Fibroblast of skin of scalp (primary cell): ENCODE measurements at places on chromosomes 11 and 22.

DNA sequence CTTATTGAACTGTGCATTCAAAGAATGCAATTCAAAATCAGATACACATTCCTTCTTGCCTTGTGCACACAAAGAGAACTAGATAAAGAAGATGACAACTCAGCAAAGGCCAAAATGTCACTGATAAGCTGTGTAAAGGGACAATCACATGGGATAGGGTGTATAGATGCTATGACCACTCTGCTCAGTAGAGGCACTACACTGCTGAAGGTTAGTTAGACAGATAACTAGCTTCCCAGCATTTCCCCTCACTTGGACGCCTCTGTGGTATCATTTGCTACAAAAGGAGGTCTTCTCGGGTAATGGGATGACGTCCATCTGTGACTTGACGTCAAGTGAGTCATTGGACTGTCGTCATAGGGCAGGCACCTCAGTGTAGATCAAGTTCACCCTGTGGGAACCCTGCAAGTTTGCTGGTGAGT, 424.9 kb upstream of the CCDC90B start:
- DNase-seq: no peak

GRCh38 chr22:30884211-30885000, 84.2 kb downstream of the MORC2 start:
- no peak for DNase-seq

GRCh38 chr11:65114538-65115171, 2.8 kb downstream of the ZNHIT2 start:
- no peak for DNase-seq

DNA sequence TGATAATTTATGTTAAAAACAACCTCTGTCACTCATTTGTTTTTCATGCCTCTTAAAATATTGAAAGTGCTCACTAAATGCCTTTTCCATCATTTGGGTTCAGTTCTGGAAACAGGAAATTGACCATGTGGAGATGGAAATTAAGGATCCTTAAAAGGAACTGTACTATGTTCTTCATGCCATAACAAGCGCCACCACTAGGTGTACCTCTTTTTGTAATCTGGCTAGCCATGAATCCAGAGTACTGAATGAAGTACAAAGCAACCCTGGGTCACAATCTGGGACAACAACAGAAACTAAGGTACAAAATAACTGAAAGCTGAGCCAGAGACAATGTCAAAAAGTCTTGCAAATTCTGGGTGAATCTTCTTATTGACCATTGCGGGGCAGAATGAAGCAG, 559.1 kb downstream of the FAM181B start:
- no peak for DNase-seq

GRCh38 chr22:24166811-24167210, 14.5 kb upstream of the SUSD2 start:
- no peak for DNase-seq

DNA sequence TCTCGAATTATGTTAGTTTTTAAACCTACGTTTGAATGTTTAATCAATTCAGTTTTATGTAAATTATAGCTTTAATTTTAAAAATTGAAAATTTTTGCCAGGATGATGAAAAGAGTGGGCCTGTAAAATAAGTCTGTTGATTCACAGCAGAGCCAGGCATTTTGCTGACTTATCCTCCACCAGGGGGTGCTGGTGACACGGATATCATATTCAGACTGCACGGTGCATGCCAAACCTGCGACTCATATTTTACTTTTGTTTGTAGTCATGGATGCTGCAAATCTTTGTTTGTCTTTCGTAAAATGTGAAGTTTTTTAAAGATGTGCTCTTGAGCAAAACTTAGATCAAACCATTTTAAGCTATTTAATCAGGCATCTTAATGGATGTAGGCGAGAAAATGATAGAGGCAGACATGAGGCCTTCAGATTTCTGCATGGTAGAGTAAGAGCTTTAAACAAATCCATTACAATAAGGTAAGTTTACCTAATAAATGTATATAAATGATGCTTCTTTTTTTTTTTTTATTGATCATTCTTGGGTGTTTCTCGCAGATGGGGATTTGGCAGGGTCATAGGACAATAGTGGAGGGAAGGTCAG, 3.6 kb upstream of the OR8B3 start:
- DNase-seq: peak; percentile 85

DNA sequence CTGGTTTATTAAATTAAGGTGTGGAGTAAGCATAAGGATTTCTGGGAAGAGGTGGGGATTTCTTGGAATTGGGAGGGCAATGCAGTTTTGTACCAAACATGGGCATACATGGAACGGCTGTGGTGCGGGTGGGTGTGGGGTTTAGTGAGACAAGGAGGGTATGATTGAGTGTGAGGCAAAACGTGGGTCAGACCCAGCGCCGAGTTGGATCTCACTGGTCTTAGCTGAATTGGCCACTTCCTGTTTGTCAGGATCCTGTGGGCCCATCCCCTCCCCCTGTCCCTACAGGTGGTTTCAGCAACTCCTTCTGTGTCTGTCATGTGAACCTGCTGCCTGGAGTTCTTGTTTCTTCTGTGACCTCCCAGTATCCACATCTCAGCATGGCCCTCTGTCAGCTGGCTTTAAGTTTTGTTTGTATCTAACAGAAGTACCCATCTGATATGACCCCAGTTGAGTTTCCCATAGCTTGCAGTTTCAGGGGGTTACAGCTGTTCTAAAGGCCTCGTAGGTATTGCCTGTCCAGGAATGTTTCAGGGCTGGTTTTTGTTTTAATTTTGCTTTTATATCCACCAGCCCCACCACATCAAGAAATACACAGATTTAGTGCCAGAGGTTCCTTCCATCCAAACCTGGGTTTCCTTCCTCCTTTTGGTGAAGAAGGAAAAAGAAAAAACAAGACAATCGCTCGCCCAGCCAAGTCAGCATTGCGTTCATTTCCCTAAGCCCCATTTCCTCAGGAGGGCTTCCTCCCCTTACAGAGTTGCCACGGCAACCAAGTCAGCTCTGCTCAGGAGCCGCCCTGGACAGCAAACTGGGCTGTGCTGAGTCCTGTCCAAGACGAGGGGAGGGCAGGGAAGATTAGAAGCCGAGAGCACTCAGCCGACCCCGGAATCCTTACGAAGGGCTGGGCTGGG, 6.0 kb downstream of the APOL1 start:
- DNase-seq: peak; percentile 64

DNA sequence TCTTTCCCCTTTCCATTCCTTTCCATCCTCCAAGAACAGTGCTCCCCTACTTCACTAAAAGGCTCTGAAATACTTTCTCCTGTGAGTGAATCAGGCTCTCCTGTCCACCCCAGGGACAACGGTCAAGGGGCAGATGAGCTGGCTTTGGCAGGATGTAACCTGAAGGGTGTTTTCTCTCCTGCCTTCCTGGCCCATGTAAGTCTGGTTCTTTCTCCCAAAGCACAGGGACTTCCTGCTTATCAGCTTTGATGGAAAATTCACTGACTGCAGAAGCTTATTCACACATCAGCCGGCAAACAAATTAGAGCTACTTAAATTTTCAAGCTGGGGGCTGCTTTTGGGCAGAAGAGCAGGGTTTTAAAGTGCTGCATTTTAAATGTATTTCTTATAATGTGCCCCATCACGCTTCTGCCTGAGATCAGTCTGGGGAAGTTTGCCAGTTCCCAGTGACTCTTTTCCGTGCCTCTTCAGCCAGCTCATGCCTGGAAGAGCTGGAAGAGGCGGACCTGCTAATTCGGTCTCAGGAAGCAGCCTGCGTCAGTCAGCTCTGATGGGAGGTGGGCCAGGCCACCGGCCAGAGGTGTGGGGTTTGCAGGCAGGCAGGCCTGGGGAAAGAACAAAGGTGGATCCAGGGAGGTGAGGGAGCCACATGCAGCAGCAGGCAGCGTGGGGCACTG, 140.4 kb upstream of the TBCEL start:
- DNase-seq: peak; percentile 15

- peak; percentile 12 for DNase-seq
Measured at GRCh38 chr22:44224166-44224565, 43.4 kb downstream of the PARVG start.

DNA sequence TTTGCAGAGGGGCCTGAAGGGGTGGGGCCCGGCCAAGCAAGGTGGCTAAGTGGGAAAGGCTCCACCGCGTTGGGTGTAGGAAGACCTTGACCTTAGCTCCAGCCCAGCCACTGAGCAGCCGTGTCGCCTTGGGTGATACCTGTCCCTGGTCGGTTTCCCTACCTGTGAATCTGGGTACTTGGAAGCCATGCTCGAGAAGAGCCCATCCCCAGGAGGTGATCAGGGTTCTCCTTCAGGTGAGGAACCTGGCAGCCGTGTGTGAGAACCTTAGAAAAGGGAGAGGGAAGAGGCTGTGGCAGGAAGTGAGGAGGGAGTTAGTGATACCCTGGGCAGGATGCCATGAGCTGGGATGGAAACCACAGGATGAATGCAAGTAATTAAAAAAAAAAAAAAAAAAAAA, 21.6 kb downstream of the PPARA start:
- peak; percentile 85 for DNase-seq
